ENCODE measurements at places on chromosomes 4 and X.
A peak's percentile ranks its signal among the peaks of the same experiment; 100 is the strongest.

DNA sequence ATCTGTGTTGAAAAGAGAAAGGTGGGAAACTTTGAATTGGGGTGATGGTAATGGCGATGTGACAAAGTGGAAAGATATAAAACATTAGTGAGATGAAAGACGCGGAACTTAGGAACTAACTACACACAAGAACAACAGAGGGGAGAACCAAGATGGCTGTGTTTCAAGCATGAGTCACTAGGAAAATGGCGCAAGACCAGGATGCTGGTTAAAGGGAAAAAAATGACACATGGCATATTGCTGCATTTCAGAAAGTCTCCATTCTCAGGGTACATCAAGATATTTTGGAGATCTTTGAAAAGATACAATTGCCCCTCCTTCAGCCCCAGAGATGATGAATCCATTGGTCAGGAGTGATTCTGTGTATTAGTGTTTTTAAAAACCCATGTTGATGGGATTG is 164.4 kb downstream of the FBXO8 start:
- DNase-seq, result no peak

- DNase-seq, result no peak
Measured at GRCh38 chrX:94961730-94962129, 1287.7 kb downstream of the FAM133A start.

DNA sequence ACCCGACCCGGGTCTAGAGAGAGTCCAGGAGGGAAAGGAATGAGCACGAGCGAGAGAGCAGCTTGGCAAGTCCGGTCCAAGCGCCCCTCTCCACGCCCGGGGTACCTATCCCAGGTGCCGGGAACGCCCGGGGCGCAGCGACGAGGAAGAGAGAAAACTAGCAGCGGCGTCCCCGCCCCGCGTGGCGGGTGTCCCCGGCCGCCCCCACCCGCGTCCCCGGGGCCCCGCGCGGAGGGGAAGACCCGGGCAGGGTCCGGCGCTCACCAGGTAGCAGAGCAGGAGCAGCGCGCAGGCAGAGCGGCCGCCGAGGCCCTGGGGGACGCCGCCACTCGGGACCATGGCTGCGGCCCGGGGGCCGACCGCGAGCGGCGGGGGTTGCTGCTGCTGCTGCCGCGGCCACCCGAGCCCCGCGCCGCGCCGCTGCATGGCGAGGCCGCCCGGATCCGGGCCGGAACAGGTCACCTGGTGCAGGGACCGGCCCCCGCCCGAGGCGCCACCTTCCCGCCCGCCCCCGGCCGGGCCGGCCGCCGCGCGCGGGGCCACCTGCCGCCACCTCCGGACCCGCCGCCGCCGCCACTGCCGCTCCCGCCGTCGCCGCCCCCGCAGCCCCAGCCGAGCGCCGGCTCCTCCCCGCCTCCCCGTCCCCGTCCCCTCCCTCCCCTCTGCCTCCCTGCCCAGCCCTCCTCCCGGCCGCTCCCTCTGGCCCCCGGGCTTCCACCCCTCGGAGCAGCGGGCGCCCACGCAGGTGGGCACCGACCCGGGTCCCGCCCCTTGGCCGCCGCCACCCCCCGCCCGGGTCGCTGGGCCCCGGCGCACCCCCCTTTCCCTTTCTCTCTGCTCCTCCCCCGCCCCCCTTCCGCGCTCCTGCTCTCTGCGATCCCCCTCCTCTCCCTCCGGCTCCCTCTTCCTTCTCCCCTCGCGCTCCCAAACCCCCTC is at the start of gene SEL1L3:
Gene SEL1L3 (minus strand): TSS at position 578 of the 936 bp plus-strand sequence. CDS start 152 bp downstream, at position 426.
- DNase-seq, result peak; percentile 20

GRCh38 chr4:76012388-76012801 is 5.1 kb upstream of the CXCL9 start:
- no peak for DNase-seq

DNA sequence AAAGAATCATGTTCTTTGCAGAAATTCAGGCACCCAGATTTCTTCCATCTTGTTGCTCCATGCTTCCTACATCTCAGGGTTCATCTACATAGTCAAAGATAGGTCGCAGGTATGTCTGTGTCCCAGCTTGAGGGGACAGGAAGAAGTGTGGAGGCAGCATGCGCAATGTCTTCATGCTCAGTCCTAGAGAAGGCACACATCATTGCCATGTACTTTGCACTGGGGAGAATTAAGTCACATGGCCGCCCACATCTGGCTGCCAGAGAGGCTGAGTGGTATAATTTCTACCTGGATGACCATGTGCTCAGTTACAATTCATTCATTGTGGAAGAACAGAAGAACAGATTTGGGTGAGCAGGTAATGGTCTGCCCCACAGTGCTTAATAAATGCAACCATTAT is 54.1 kb downstream of the GAB1 start:
- no peak for DNase-seq

- DNase-seq, result no peak
Measured at GRCh38 chr4:94491322-94491721, 39.6 kb downstream of the PDLIM5 start.

DNA sequence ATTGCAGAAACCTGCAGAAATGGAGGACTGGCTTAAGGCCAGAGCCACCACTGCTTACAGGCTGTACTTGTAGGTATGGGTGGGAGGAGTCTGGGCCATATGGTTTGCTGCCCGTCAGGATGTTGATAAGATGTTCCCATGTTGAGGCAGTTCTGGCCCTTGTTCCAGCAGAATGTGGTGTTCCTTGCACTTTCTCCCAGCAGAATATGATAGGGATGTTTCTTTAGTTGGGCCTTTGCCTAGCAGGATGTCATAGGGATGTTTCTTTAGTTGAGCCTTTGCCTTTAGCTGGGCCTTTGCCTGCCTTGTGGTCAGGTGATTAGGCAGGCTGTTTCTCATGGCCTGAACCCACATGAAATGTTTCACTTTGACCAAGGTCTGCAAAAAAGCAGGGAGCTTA is 139.1 kb upstream of the PAQR3 start:
- no peak for DNase-seq

DNA sequence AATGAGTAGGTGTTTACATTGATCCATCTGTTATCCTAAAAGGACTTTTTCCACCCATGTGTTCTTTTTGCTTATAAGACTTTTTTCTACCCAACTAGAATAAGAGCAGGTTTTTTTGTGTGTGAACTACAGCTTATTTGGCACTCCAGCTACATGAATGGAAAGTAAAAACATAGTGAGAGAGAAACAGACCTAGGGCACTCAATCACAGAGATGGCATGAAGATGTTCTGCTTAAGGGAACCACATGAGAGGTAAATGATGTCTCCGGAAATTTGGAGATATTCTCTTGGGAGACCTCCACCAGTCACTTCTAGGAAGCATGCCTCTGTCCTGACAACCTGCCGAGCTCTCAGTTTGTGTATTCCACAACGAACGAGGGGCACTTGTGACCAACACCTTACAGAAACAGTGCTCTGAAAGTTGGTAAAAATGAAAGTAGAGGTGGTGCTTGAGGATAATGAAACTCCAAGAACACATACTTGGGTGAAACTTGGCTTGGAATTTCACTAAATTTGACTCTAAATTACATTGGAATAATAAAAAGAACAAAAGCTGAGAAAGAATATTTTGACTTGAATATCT is 788.4 kb upstream of the GALNTL6 start:
- no peak for DNase-seq

GRCh38 chr4:27020203-27020602 is 159.6 kb downstream of the STIM2 start:
- no peak for DNase-seq

- no peak for DNase-seq
Measured at GRCh38 chrX:65668377-65669310, 1.2 kb downstream of the MSN start.

DNA sequence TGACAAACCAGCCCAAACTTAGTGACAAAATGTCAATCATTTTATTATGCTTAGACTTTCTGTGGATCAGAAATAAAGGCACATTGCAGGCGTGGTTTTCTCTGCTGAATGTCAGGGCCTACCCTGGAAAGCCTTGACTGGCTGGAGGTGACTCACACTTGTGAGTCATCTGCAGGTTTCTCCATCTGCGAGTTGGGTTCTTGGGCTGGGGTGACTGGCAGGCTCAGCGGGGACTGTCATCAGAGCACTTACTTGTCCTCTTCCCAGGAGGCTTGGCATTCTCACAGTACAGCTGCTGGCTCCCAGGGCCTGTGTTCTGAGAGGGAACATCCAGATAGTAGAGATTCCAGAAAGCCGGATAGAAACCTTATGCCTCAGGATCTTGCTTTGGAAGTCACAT is 153.8 kb upstream of the AGA start:
- DNase-seq, result no peak

- no peak for DNase-seq
Measured at GRCh38 chr4:79820427-79820826, 252.6 kb downstream of the ANTXR2 start.

GRCh38 chr4:25485104-25485503 is 108.0 kb downstream of the ANAPC4 start:
- no peak for DNase-seq

- no peak for DNase-seq
Measured at GRCh38 chr4:117987464-117987863, 46.8 kb upstream of the NDST3 start.

DNA sequence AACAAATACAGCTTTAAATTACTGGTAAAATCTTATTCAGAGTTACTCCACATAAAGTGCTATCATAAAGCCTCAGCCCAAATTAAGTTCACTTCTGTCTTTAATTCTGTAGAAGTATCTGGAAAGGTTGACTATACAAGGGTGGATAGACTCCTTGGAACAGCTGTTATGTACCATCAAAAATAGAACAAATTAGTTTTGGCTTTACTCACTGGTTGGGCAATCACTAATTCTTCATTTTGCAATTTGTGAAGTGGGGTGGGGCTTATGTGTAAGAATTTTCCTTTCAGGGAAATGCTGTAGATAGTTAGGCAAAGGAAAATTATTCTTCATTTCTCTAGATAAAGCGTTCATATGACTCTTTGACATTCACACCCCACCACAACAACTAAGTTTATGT is 7.8 kb downstream of the DIAPH2 start:
- no peak for DNase-seq

- no peak for DNase-seq
Measured at GRCh38 chrX:1433646-1434357, 18.9 kb downstream of the ASMTL start.

DNA sequence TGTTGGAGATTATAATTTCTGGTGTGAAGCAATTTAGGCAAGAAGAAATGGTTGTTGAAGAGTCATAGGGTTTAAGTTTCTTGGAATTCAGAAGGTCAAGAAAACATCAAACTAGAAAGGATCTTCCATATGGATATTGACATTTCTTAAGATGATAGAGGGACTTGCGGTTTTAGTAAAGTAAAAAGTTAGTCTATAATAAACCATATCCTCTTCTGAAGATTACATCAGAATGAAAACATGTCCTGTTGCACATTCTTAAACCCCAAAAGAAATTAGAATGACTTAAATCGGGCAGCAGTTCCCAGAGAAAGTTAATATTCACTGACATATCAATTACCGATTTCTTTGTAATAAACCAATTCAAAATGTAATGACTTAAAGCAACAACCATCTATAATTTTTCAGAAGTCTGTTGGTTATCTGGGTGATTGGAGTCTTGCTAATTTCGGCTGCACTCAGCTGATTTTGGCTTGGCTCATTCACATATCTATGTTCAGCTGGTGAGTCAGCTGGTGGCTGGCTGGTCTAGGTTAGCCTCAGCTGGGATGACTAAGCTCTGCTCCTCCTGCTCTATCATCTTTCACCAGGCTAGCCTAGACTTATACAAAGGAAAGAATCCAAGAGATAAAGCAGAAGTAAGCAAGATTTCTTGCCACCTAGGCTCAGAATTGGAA is 24.4 kb upstream of the DYNLT3 start:
- no peak for DNase-seq

DNA sequence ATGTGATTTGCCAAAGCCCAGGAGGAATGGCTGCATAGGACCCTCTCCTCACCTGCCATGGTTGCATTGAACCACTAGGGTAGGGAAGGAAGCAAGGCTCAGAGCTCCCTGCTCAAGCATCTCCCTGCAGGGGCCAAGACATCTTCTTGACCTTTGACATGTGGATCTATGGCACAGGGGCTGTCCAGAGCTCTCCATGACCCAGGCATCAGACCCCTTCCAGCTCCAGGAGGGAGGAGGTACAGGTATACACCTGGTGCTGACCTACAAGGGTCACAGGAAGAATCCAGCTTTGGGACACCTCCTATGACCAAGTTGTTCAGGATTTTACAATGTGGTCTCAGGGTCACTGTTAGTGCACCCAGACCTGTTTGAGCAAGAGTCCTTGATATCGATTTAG is 23.2 kb upstream of the ASMTL start:
- DNase-seq, result no peak

- no peak for DNase-seq
Measured at GRCh38 chrX:96997196-96997595, 113.5 kb downstream of the RPA4 start.

DNA sequence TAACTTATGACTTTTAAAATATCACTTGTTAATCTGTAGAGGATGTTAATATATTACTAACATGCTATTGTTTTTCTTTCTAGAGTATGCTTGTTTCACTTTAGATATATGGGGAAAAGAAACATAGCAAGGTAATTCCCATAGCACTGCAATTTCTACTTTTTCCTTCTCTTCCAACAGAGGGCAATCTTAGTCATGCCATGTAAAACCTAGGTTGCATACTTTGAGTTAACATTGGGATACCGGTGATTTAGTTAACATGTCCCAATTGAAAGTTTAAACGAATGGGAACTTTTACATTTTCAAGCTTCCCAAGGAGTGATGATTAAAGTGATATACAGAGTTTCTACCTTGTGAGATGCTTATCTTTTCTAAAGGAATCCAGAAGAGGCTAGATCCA is 89.4 kb upstream of the IL13RA1 start:
- no peak for DNase-seq
